ENCODE measurements at places on chromosomes 16 and 17. TPM values are rescaled to one million over a fixed set of nuclear protein-coding genes. Genes with fewer than 3 reads are reported as not detected.
A peak's percentile ranks its signal among the peaks of the same experiment; 100 is the strongest.

- peak overlapping the region; percentile 62 for H3K27ac ChIP-seq
- H3K36me3 ChIP-seq = peaks cover 3% of the 10 kb centered on the region
- peaks cover 4% of the 10 kb centered on the region for H3K4me1 ChIP-seq
- H3K27me3 ChIP-seq = no peaks in the 10 kb centered on the region
- no peak overlapping the region for H3K4me3 ChIP-seq
These were observed 16.9 kb downstream of the AANAT start for GRCh38 chr17:76484228-76484725.

- no peak overlapping the region for H3K4me3 ChIP-seq
- H3K27me3 ChIP-seq = peaks cover 55% of the 10 kb centered on the region
- peaks cover 5% of the 10 kb centered on the region for H3K36me3 ChIP-seq
- no peak for DNase-seq
- H3K27ac ChIP-seq = no peak overlapping the region
These were observed 12.8 kb downstream of the FAM20A start for GRCh38 chr17:68588362-68588761.

Gene KRT28
- total RNA-seq = not detected

Gene PDIA2
- not detected for total RNA-seq

DNA sequence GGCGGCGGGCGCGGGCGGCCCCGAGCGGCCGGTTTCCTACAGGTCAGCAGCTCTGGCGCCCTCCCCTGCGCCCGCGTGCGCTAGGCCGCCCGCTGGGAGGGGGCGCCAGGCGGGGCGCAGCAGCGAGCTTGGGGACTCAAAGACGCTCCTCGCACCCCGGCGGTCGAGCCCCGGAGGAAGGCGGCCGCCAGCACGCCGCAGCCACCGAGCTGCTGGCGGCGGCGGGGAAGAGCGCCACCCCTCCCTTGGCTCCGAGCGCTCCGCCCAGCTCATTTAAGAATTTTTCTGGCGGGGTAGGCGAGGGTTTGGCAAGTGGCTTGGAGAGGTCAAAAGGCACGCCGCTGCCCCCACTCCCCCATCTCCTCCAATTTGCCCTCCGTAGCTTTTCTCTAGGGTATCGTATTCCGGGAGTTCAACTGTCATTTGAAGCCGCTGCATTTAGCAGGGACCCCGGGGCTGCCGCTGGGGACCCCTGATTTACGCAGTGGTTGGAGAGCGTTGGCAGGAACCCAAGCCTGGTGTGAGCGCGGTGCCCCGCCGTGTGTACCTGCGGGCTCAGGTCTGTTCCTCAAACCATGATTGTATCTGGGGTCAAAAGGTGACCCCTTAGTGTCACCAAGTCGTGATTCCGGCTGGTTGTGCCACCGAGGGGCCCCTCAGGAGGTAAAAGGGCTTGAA lies 59.5 kb upstream of the GSE1 start:
- peak overlapping the region; percentile 94 for H3K27ac ChIP-seq
- no peaks in the 10 kb centered on the region for H3K27me3 ChIP-seq
- peaks cover 28% of the 10 kb centered on the region for H3K4me1 ChIP-seq
- DNase-seq = peak; percentile 36

DNA sequence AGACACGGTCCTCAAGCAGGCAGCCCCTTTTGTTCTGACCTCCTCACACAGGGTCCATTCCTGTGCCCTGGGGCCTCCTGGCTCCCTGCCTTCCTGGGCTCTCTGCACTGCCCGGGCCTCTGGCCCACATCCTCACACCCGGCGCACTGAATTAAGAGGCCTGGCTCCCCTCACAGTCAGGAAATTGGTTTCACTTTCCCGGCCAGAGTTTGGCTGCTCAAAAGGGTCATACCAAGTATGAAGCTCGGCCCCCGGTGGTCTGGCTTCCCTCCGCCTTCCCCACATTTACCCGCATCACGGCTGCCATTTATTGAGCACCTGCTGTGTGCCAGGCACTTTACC lies 220.0 kb downstream of the NTN1 start:
- H3K36me3 ChIP-seq = no peaks in the 10 kb centered on the region
- H3K27ac ChIP-seq = peak overlapping the region; percentile 75
- no peak for DNase-seq
- H3K4me1 ChIP-seq = peaks cover 15% of the 10 kb centered on the region

- peaks cover 5% of the 10 kb centered on the region for H3K4me1 ChIP-seq
- no peak overlapping the region for H3K27ac ChIP-seq
- no peak for DNase-seq
- H3K4me3 ChIP-seq = no peak overlapping the region
- peaks cover 3% of the 10 kb centered on the region for H3K36me3 ChIP-seq
These were observed 50.8 kb downstream of the PITPNM3 start for GRCh38 chr17:6505425-6506142.

- DNase-seq = no peak
- H3K4me3 ChIP-seq = no peak overlapping the region
- peaks cover 7% of the 10 kb centered on the region for H3K36me3 ChIP-seq
- H3K27ac ChIP-seq = no peak overlapping the region
- peaks cover 22% of the 10 kb centered on the region for H3K27me3 ChIP-seq
These were observed 26.9 kb downstream of the DNAH2 start for GRCh38 chr17:7744416-7744815.

Gene HOXB4
- total RNA-seq = 1.8 TPM

Gene SMPD3
- total RNA-seq = 0.99 TPM

Gene CMTM2
- 0.70 TPM for total RNA-seq

- no peak for DNase-seq
- H3K4me3 ChIP-seq = no peak overlapping the region
- no peaks in the 10 kb centered on the region for H3K36me3 ChIP-seq
- H3K27ac ChIP-seq = no peak overlapping the region
These were observed 321.4 kb downstream of the FOXL1 start for GRCh38 chr16:86899757-86900156.

DNA sequence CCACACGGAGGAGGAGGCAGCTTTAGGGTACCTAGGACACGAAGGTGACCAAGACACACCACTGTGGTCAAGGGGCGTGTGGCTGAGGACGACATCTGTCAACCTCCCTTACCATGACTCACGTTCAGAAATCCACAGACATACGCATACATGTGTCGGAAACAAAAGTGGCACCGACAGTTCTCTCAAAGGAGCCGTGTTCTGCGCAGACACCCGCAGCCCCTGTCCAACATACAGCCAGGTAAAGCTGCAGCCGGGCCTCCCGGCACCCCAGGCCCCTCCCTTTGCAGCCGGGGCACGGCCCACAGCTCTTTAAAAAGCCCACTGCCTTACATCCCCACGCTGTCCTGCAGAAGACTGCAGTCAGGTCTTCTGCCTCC lies 40.5 kb upstream of the KLHDC4 start:
- H3K36me3 ChIP-seq = peaks cover 2% of the 10 kb centered on the region
- DNase-seq = no peak
- H3K27ac ChIP-seq = peak overlapping the region; percentile 93
- H3K4me3 ChIP-seq = peak overlapping the region; percentile 92
- peaks cover 19% of the 10 kb centered on the region for H3K27me3 ChIP-seq

Gene CTRL
- total RNA-seq = 8.4 TPM

Gene ATP1B2
- total RNA-seq = 0.15 TPM

DNA sequence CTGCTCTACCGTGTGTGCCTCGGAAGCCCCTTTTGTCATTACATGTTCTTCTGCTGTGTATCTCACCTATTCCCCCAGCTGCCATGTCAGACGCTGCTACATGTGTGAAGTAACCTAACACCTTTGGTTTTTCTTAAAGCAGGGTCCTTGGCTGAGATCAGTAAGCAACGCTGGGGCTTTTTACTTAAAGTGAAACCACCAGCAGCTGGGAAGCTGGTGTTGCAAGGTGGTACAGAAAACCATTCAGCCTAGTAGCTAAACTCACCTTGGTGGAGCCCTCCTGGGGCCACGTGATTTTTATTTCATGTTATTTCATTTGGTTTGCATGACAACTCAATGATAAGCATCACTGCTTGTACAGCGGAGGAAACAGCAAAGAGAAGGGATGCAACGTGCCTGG lies 62.6 kb downstream of the PLCG2 start:
- no peaks in the 10 kb centered on the region for H3K36me3 ChIP-seq
- H3K27ac ChIP-seq = no peak overlapping the region
- peaks cover 6% of the 10 kb centered on the region for H3K4me1 ChIP-seq
- peaks cover 33% of the 10 kb centered on the region for H3K27me3 ChIP-seq
- no peak overlapping the region for H3K4me3 ChIP-seq

Gene TMIGD1
- not detected for total RNA-seq

GRCh38 chr17:31286587-31286986 lies 10.5 kb downstream of the OMG start:
- no peak for DNase-seq
- H3K4me3 ChIP-seq = no peak overlapping the region
- no peaks in the 10 kb centered on the region for H3K36me3 ChIP-seq
- H3K27ac ChIP-seq = no peak overlapping the region
- H3K4me1 ChIP-seq = peaks cover 5% of the 10 kb centered on the region

- peaks cover 7% of the 10 kb centered on the region for H3K27me3 ChIP-seq
- H3K36me3 ChIP-seq = no peaks in the 10 kb centered on the region
- H3K4me1 ChIP-seq = peaks cover 12% of the 10 kb centered on the region
- H3K27ac ChIP-seq = peak overlapping the region; percentile 45
- no peak overlapping the region for H3K4me3 ChIP-seq
These were observed 2.1 kb upstream of the NAGS start for GRCh38 chr17:44002141-44002848.

Gene HID1
- 10.6 TPM for total RNA-seq

Gene CCL2
- not detected for total RNA-seq

Gene NOXO1
- 0.78 TPM for total RNA-seq

GRCh38 chr16:30439720-30440348 lies 5.8 kb downstream of the SEPHS2 start:
- no peak for DNase-seq
- peaks cover 25% of the 10 kb centered on the region for H3K4me1 ChIP-seq
- no peaks in the 10 kb centered on the region for H3K36me3 ChIP-seq
- no peaks in the 10 kb centered on the region for H3K27me3 ChIP-seq
- no peak overlapping the region for H3K4me3 ChIP-seq

Gene EFCAB5
- total RNA-seq = 0.55 TPM

DNA sequence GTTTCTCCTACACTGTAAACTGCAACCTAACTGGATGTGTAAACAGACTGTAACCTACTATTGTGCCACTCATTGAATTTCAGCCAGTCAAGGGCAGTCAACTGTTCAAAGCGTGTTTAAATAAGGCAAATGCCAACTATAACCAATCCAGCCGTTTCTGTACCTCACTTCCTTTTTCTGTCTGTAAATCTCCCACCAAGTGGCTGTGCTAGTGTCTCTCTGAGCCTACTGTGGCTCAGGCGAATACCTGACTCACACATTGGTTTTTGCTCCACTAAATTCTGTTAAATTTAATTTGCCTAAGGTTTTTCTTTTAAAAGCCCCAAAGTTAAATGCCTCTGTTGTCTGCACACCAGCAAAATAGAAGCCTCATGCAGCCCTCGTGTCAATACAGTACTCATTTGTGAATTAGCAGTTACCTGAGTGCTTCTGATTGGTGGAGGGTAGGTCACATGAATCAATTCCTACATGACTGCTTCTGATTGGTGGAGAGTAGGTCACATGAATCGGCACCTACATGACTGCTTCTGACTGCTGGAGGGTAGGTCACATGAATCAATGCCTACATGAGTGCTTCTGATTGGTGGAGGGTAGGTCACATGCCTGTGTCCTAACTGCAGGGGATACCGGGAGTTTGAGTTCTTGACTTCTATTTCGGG lies 31.1 kb upstream of the CCR7 start:
- peaks cover 45% of the 10 kb centered on the region for H3K4me1 ChIP-seq
- no peak overlapping the region for H3K4me3 ChIP-seq
- no peak for DNase-seq
- peak overlapping the region; percentile 100 for H3K27ac ChIP-seq

DNA sequence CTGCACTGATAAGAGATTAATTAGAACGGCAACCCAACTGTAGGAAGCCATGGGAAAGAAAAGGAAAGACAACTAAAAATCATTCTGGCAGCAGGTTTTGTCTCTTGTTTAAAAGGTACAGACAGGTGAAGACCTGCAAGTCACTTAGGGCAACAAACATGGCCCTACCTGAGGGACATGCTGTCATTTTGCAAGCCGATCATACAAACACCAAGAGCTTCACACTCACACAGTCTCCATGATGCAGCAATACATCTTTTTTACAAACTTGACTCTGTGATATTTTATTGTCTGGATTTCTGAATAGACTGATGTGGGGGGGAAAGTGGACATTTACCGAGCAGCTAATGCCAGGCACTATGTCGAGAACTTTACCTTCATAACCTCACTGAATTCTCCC lies 101.8 kb downstream of the PARN start:
- no peaks in the 10 kb centered on the region for H3K27me3 ChIP-seq
- no peak overlapping the region for H3K4me3 ChIP-seq
- no peak overlapping the region for H3K27ac ChIP-seq

- no peaks in the 10 kb centered on the region for H3K27me3 ChIP-seq
- no peak for DNase-seq
- H3K36me3 ChIP-seq = peaks cover 2% of the 10 kb centered on the region
- H3K4me1 ChIP-seq = no peaks in the 10 kb centered on the region
These were observed 214.8 kb downstream of the PARN start for GRCh38 chr16:14415291-14415690.

Gene IRX6
- total RNA-seq = not detected

DNA sequence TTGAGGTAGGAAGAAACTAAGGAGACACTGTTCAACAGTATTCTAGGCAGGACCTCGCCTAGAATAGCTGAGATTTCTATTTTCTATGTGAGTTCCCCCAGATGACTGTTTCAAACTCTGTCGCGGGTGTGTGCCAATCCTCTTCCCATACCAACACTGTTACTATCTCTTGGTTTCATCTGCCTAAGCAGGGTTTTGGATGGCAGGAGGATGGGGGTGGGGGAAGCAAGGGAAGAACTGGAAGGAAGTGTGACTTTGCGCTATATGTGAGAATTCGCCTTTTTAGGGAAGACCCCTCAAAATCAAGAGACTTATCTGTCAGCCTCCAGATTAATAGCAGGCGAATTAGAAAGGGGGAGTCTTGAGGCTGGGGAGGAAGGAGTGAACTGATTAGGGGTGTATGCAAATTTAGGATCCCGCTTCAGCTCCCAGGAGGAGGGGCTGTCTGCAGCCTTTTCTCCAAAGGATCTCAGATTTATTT lies 521 bp upstream of the G6PC3 start:
- H3K27me3 ChIP-seq = no peaks in the 10 kb centered on the region
- H3K27ac ChIP-seq = peak overlapping the region; percentile 95
- H3K4me3 ChIP-seq = peak overlapping the region; percentile 94

DNA sequence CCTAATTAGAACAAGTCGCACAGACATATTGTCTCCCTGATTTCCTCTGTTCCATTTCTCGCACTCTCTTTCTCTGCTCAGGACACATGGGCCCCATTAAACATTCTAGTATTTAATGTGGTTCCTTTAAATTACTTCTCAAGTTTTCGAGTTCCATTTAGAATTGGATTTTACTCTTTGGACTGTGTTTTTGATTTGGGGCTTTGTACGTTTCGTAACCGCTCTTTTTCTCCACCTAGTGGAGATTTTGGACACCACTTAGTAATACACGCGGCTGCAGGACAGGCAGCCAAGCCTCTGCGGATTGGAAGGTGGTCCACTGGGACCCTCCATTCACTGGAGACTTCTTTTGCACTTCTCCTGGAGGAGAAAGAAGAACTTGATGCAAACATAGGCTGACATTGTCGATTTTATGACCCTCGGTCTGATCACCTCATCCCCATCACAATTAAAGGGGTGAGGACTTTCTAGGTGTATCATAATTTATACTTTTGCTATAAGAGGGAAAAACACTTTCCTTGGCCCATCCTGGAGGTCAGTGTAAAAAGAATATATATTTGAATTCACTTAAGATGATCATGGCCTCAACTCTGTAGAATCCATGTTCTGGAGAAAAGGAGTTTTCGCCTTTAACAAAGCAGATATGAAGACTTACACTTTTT lies 85.7 kb downstream of the NOG start:
- no peak overlapping the region for H3K27ac ChIP-seq
- DNase-seq = no peak
- peaks cover 6% of the 10 kb centered on the region for H3K36me3 ChIP-seq
- H3K4me1 ChIP-seq = peaks cover 26% of the 10 kb centered on the region
- peak overlapping the region; percentile 71 for H3K4me3 ChIP-seq

All from T-helper 17 cell (primary cell).